Right cardiac atrium (tissue), 5 donors: ENCODE measurements at places on chromosomes 13 and 19. TPM values are rescaled to one million over a fixed set of nuclear protein-coding genes. Genes with fewer than 3 reads are reported as not detected.

GRCh38 chr13:45786293-45786920 lies 65.1 kb downstream of the SIAH3 start:
- DNase-seq: peak; percentile 57

DNA sequence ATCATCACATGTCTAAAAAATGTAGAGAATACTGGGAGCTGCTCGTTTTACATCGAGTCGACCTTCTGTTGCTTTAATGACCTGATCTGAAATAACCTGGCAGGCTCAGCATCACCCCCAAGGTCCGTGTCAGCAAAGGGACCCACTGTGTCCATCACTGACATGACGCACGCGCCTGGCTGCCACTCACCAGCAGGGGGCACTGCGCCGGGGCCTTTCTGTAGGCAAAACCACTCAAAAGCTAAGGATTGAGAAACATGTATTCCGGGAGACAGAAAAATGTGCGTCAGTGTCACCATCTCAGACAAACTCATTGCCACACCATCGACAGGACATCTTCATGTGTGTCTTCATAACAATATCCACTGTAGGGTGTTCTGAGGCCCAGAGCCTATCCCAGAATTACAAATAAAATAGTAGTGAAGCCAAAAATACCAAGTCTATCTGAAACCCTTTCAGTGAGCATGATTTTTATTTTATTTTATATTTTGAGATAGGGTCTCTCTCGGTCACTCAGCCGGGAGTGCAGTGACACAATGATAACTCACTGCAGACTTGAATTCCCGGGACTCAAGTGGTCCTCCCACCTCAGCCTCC lies 130.3 kb upstream of the LSM14A start:
- peak; percentile 87 for DNase-seq

DNA sequence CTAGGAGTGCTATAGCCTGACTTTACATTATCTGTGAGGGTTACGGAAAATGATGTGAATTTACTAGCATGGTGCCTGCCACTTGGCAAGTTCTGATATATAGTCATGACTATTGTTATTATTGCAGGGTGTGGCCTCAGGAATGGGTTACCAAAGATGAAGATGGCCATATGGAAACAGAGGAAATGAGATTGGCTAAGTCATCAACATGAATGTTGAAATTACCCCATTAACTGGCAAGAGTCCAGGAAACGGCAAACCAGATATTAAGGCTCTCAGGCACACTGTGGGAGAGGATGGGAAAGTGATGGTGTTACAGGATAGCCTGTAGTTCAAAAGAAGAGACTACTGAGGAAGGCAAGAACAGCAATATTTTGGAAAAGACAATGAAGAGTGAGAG lies 183.3 kb downstream of the KCNRG start:
- DNase-seq: no peak

DNA sequence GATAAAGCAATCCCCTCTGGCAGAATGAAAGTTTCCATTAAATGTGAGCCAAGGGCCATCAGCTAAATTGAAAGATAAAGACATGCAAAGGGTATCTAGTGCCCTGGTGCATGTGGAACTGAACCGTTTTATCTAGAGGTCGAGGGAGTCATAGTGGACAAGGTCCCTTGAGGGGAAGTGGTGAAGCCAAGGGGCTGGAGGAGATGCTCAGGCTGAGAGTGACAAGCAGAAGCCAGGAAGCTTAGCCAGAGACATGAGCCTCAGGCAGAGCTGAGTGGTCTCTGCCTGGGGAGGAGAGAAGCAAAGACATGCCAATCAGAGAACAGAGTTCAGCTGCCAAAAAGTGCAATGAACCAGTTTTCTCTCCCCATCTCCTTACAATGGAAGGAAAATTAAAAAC lies 68.1 kb upstream of the SLC10A2 start:
- no peak for DNase-seq

DNA sequence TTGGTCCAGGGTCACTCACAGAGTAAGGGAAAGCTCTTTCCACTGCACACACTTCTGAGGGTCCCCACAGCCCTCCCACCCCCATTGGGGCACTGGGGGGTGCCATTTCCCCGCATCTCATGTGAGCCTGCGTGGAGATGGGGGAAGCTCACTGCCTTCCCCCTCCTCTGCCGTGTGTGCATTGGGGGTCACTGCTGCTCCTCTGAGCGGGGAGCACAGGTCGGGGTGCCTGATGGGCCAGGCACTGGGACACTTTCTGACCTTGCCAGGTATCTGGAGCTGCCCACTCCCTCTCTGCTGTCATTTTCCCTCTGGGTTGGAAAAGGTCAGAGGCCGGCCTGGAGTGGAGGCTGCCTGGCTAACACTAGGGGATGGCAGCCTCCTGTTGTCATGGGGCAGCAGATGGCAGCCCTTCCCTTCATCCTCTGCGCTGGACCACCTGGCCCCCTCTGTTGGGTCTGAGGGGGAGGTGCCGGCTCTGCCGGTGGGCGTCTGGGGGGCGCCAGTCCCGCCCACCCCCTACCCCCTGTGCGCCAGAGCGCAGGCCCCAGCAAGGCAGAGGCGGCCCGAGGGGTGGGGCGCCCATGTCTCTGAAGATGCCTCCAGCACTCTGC lies 9.1 kb downstream of the SSBP4 start:
- no peak for DNase-seq

DNA sequence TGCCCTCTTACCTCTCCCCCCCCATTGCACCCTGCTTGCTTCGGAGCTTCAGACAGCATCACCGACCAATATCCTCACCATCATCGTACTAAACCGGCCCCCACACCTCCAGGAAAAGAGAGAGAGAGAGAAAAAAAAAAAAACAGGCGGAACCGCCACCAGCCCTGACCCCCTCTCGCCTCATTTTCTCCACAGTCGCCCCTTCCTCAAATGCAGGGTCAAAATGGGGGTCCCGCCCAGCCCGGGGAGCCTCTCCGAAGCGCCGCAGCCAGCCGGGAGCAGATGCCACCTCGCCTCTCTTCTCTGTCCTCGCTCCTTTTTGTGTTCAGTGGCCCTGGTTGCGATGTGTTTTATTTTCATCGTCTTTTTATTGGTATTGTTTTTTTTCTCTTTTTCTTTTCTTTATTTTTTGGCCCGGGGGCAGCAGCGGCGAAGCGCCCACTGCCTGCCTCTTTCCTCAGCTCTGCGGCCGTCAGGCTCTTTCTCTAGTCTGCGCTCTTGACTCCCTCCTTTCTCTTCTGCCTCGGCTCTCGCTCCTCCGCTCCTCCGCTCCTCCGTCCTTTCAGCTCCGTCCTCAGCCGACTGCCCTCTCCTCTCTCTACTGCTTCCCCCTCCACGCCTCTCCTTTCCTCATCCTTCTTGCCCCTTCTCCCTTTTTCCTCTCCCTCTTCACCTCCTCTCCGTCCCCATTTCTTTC lies 41.4 kb downstream of the DEDD2 start:
- no peak for DNase-seq

GRCh38 chr13:52393572-52394357 lies 12.2 kb downstream of the THSD1 start:
- DNase-seq: no peak

DNA sequence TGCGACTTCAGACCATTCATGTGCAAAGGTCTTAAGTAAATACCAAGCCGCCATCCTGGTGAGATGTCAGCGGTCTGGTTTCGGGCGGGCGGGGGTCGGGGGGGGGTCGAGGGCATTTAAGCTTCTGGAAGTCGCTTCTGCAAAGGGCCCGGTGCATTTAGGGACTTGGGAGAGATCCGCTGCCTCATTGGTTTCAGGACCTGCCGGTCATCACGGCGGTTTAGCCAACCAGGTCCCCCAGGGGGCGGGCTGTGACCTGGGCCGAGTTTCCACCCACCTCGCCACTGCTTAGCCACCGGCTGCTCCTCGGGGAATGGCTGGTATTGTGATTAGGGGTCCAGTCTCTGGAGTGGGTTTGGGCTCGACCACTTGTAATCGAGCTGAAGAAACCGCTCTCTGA lies 7.8 kb downstream of the ANKLE1 start:
- peak; percentile 92 for DNase-seq

DNA sequence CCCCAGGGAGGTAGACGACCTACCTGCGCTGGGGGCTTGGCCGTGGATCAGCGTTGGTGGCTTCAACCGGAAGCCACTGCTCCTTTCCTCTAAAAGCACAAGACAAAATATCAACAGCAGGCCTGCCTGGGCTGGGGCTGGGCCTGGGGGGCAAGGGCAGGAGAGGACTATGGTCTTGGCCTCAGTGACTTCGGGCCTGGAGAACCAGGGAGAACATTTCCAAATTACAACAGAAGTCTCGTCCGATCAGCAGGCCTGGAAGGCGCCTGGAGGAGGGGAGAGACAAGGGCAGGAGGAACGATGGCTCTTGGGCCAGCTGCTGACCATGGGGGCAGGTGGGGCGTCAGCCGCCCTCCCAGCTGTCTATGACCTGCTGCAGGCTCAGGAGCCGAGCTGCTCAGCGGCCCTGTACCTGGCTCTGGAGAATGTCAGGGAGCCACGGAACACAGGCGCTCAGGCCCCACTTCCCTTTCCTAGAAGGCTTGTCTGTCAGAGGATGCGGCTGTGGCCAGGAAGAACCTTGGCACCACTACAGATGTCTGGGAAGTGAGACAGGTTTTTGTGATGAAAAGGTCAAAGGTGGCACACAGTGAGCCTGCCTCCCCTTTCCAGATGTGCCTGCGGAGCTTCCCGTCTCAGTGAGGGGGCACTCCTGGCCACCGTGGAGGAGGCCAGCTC lies 19.5 kb downstream of the CAPS start:
- peak; percentile 50 for DNase-seq

- DNase-seq: peak; percentile 80
Measured at GRCh38 chr19:3409346-3410064, 43.1 kb downstream of the NFIC start.

GRCh38 chr19:56917529-56917928 lies 77.0 kb upstream of the PEG3 start:
- no peak for DNase-seq

DNA sequence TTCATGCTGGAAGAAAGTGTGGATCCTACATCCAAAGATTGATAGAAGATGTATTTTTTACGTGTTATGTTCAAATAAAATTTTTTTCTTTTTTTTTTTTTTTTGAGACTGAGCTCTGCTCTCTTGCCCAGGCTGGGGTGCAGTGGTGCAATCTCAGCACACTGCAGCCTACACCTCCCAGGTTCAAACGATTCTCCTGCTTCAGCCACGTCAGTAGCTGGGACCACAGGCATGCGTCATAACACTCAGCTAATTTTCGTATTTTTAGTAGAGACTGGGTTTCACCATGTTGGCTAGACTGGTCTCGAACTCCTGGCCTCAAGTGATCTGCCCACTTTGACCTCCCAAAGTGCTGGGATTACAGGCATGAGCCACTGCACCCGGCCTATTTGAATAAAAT lies 65.7 kb downstream of the KLF12 start:
- no peak for DNase-seq

GRCh38 chr19:4380254-4380727 lies 20.1 kb downstream of the SH3GL1 start:
- peak; percentile 73 for DNase-seq

- no peak for DNase-seq
Measured at GRCh38 chr13:36030670-36031331, 100.4 kb downstream of the DCLK1 start.

- DNase-seq: no peak
Measured at GRCh38 chr19:6078068-6078467, 32.2 kb downstream of the RFX2 start.

- DNase-seq: no peak
Measured at GRCh38 chr13:95385798-95386197, 84.5 kb upstream of the ABCC4 start.

- DNase-seq: no peak
Measured at GRCh38 chr19:56868446-56868845, 27.9 kb upstream of the PEG3 start.

GRCh38 chr13:99308471-99309087 lies 1.4 kb upstream of the GPR183 start:
- DNase-seq: no peak

DNA sequence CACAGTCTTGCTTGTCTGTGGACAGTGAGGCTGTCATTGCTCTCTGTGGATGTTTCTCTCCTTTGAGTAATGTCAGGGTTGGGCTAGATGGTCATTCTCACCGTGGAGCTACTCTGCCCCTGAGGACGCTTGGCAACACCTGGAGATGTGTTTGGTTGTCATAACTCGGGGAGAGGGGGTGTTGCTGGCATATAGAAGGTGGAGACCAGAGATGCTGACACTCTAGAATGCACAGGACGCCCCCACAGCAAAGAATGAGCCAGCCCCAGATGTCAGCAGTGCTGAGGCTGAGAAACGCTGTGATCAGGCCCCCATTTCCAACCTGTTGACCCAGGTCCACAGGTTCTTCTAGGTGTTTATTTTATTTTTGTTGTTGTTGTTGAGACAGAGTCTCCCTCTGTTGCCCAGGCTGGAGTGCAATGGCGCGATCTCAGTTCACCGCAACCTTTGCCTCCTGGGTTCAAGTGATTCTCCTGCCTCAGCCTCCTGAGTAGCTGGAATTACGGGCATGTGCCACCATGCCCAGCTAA lies 4.6 kb downstream of the CCDC124 start:
- no peak for DNase-seq

DNA sequence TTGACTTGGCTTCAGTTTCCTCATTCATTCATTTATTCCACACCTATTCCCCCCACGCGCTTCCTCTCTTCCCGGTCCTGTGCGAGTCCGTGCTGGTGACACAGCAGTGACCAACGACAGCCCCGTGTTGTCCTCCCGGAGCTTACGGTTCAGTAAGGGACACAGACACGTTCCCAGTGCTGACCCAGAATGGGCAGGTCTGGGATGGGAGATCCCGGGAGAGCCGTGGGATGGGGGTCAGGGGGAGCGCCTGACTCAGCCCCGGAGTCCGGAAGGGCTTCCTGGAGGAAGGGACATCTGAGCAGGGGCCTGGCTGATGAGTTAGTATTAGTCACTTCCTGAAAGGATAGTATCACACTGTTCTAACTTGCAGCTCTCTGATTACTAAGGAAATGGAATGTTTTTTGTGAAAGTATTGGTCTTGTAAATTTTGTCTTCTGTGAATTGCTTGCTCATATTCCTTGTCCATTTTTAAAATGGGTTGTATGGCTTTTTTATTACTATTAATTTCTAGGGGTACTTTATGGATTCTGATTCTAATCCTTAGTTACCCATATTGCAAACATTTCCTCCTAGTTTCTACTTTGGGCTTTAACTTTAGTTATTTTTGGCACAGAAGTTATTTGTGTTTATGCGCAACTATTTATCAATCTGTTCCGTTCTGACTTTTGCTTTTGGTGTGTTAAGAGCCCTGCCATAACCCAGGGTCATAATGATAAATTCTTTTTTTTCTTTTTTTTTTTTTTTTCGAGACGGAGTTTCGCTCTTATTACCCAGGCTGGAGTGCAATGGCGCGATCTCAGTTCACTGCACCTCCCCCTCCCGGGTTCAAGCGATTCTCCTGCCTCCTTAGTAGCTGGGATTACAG lies 708 bp upstream of the ERCC1 start:
- DNase-seq: peak; percentile 87

DNA sequence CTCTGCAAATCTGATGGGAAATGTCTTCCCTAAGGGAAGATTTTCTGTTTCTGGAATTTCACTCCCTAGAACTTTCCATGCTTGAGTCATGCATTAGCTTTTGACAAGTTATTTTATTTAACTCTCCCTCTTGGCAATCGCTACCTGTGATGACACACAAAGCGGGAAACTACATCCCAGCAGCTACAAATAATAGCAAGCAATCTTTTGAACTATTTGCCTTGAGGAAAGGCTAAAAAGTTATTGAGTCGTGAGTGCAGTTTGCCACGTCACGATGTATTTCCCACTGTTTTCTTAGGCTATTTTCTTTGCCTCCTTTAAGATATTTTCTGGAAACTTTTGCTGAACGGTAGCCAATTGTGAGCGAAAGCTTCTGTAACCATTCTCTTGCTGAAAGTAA lies 353.3 kb upstream of the HTR2A start:
- no peak for DNase-seq

GRCh38 chr13:71309905-71310304 lies 557.1 kb downstream of the DACH1 start:
- no peak for DNase-seq

MYO1F gene
- total RNA-seq: 11.6 TPM

ADAMTSL5 gene
- 23.7 TPM for total RNA-seq

GRK1 gene
- total RNA-seq: 0.24 TPM

GRIK5 gene
- 13.8 TPM for total RNA-seq

PTGIR gene
- 11.2 TPM for total RNA-seq

NTF4 gene
- 0.41 TPM for total RNA-seq
